ENCODE measurements at places on chromosomes 12 and 14.

- DNase-seq = no peak
- peak overlapping the region; percentile 8 for H3K4me3 ChIP-seq
- no peaks in the 10 kb centered on the region for H3K27me3 ChIP-seq
Observed at GRCh38 chr12:110269622-110270124, 11.4 kb upstream of the ATP2A2 start.

DNA sequence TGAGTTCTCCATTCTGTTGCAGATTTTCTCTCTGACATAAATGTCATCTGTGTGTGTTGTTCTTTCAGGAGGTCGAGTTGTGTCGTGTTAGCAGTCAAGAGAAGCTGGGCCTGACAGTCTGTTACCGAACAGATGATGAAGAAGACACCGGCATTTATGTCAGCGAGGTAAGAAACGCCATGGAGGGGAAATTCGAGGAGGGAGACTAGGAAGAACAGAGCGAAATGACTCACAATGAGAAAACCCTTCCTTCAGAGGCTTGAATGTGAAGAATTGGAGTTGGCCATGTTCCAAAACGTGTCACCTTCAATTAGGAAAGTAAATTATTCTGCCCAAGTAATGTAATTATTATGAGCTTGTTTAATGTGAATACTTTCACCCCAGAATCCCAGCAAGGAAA lies 364.5 kb downstream of the PDZRN4 start:
- DNase-seq = no peak
- no peak overlapping the region for H3K4me3 ChIP-seq
- H3K36me3 ChIP-seq = no peaks in the 10 kb centered on the region
- no peak overlapping the region for H3K27ac ChIP-seq
- no peaks in the 10 kb centered on the region for H3K27me3 ChIP-seq
- H3K4me1 ChIP-seq = no peaks in the 10 kb centered on the region

GRCh38 chr14:38790916-38791315 lies 312.1 kb downstream of the SEC23A start:
- DNase-seq = no peak
- H3K4me3 ChIP-seq = no peak overlapping the region
- H3K27me3 ChIP-seq = no peaks in the 10 kb centered on the region
- no peaks in the 10 kb centered on the region for H3K36me3 ChIP-seq
- H3K4me1 ChIP-seq = peaks cover 7% of the 10 kb centered on the region

DNA sequence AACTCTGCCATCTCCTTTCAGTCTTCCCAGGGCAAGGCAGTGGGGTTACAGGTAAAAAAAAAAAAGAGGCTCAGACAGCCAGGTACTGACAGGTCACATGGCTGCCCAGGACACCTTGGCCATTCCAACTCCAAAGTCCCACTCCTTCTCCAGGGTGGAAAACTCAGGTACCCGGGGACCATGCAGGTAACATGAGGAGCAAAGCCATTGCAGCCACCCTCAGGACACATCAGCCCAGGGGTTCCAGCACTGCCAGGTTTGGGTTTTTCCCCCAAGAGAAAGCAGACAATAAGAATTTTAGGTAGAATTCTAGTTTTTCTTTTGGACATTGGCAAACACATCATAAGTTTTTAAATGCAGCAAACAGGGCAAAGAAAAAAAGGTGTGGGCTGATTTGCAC lies 15.3 kb downstream of the FAM222A start:
- DNase-seq = no peak
- no peaks in the 10 kb centered on the region for H3K36me3 ChIP-seq
- no peak overlapping the region for H3K4me3 ChIP-seq
- H3K27ac ChIP-seq = no peak overlapping the region
- H3K27me3 ChIP-seq = no peaks in the 10 kb centered on the region

DNA sequence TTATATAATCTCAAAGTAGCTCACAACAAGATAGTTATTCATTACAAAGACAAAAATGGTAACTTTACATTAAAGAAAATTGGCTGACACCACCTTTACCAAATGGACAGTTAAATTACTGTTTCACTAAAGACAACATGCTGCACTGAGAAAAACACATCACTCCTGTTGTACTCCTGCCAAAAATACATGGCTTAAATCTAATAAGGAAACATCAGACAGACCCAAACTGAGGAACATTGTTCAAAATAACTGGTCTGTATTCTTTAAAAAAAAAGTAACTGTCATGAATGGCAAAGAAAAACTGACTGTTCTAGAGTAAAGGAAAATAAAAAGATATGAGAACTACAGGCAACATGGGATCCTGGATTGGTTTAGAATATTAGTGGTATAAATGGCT lies 151.3 kb upstream of the DCN start:
- H3K27ac ChIP-seq = no peak overlapping the region
- H3K4me1 ChIP-seq = no peaks in the 10 kb centered on the region

DNA sequence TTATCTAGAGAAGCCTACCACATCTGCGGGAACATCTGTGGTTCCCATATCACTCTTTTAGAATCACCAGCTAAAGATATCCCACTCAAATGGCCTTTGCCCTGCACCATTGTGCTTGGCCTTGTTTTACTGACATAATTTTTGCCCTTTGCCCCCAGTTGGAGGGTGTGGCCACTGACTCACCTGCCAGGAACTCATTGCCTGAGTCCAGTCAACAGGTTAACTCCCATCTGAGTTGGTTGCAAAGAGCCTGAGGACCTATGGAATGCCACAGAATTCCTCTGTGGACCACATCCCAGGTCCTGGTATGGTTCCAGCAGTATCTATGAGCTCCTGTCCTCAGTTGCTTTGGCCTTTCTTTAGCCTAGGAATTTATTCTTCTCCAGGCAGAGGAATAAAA lies 55.7 kb upstream of the PTGR2 start:
- H3K4me1 ChIP-seq = no peaks in the 10 kb centered on the region
- H3K27ac ChIP-seq = no peak overlapping the region
- no peaks in the 10 kb centered on the region for H3K36me3 ChIP-seq

- H3K4me3 ChIP-seq = no peak overlapping the region
- no peak overlapping the region for H3K27ac ChIP-seq
- H3K27me3 ChIP-seq = no peaks in the 10 kb centered on the region
Observed at GRCh38 chr12:12460935-12461922, 101.4 kb downstream of the DUSP16 start.

DNA sequence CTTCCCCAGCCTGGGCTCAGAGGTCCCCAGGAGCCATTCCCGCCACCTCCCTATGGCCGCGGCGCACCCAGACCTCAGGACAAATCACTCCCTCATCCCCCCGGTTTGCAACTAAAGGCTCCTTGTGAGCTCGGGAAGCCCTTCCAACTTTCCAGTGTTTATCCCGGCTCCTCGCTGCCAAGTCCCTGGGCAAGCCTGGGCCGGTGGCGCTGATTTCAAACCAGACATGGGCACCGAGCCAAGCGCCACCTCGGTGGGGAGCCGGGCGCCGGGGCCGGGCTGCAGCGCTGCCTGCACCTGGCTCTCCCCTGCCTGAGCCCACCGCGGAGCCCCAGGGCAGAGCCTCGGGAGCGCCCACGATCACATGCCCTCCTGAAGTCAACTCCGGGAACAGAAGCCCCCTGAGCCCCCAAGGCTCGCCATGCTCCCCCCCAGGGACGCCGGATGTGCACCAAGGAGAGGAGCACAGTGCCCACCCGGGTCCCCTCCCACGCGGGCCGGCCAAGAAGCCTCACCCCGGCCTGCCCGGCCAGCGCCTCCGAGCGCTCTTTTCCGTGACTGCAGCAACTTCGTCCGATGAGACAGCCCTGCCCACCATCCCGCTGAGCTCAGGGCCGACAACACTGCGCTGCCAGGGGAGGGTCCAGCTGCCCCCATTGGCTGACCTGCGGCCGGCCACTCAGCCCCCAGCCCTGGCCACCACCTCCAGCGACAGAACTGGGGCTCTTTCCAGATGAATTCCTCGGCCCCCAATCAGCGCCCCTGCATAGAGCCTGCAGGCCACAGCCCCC lies 50.0 kb downstream of the NCOR2 start:
- no peak overlapping the region for H3K4me3 ChIP-seq
- H3K27ac ChIP-seq = peak overlapping the region; percentile 54
- H3K27me3 ChIP-seq = no peaks in the 10 kb centered on the region
- peaks cover 9% of the 10 kb centered on the region for H3K36me3 ChIP-seq

GRCh38 chr12:54605138-54605970 lies 16.9 kb upstream of the PPP1R1A start:
- H3K4me1 ChIP-seq = no peaks in the 10 kb centered on the region
- DNase-seq = no peak
- H3K4me3 ChIP-seq = no peak overlapping the region
- H3K27ac ChIP-seq = no peak overlapping the region

GRCh38 chr14:88209273-88209672 lies 113.8 kb downstream of the KCNK10 start:
- H3K4me1 ChIP-seq = no peaks in the 10 kb centered on the region
- H3K4me3 ChIP-seq = no peak overlapping the region
- no peak for DNase-seq
- H3K27me3 ChIP-seq = no peaks in the 10 kb centered on the region
- no peak overlapping the region for H3K27ac ChIP-seq
- H3K36me3 ChIP-seq = no peaks in the 10 kb centered on the region

DNA sequence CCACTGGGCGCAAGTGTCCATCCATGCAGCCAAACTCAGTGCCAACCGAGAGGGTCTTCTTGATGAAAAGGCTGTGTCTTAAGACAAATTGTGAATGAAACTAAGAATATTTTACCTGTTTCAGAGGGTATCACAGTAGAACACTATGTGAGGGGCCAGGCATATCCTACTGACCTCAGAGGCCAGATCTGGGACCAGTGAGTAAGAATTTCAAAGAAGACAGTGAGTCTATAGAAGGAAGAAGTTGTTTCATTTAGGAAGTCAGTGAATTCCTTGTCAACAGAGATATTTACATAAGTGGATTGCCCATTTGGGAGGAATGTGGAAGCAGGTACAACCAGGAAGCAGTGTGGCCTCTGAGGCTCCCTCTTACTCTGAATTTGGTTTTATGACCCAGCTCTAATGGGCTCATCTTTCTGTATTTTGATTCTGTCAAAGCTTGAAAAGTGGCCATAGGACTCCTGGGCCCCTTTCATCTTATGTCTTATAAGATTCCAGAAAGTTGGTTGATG lies 137.4 kb downstream of the ZNF664 start:
- no peak for DNase-seq
- peaks cover 11% of the 10 kb centered on the region for H3K4me1 ChIP-seq
- no peak overlapping the region for H3K4me3 ChIP-seq
- no peaks in the 10 kb centered on the region for H3K36me3 ChIP-seq

DNA sequence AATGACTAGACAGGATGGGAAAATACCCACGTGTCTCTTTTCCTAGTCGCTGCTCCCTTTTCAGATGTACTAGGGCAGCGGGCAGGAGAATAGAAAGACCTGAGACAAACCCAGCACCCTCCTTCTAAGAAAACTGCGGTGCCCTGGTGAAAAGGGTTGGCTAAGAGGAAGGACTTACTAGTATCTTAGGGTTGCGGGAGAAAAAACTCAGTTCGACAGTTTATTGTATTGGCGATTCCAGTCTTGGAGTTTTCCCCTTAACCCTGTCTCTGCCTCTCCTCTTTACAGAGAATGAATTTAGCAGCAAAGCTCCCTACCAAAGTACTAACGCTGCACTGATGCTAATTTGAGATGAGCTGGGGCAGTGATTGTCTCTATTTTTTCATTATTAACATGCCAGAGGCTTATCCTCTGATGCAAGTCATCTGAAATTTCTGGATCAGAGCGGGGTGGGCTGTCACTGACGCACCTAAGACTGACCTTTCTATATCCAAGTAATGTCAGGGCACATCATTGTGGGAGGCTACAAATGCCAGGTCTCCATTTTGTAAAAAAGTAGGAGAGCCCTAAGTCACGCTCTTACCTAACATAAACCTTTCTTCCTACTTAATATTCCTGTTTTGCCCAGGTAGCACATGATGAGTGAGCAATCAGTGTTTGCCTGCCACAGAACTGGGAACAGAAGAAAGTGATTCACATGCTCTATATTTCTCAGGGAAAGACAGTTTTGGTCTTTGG lies 916 bp upstream of the PAWR start:
- no peaks in the 10 kb centered on the region for H3K36me3 ChIP-seq
- H3K27ac ChIP-seq = peak overlapping the region; percentile 69
- H3K4me1 ChIP-seq = peaks cover 6% of the 10 kb centered on the region
- peak overlapping the region; percentile 61 for H3K4me3 ChIP-seq

DNA sequence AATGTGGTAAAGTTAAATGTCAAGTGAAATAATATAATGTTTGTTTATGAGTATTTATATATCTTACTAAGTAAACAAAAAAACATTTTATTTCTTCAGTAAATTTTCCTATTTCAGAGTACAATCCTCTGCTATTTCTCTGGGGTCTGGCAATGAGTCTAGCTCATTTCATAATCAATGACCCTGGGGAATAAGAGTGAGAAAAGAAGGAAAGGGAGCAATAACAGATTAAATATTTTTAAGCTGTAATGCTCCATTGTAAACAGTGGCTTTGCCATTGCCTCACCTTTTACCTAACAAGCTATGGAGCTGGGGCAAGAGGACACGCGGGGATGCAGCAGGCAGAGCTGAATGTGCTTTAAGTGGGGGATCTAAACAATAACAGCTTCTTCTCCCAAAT lies 1071.9 kb downstream of the FLRT2 start:
- H3K27me3 ChIP-seq = no peaks in the 10 kb centered on the region
- H3K27ac ChIP-seq = no peak overlapping the region
- no peak overlapping the region for H3K4me3 ChIP-seq
- H3K36me3 ChIP-seq = no peaks in the 10 kb centered on the region
- no peaks in the 10 kb centered on the region for H3K4me1 ChIP-seq
- DNase-seq = no peak

GRCh38 chr12:84561351-84561750 lies 351.2 kb downstream of the SLC6A15 start:
- no peaks in the 10 kb centered on the region for H3K36me3 ChIP-seq
- no peak for DNase-seq
- no peaks in the 10 kb centered on the region for H3K4me1 ChIP-seq

- no peak for DNase-seq
- H3K27me3 ChIP-seq = no peaks in the 10 kb centered on the region
- peaks cover 38% of the 10 kb centered on the region for H3K4me1 ChIP-seq
- no peak overlapping the region for H3K4me3 ChIP-seq
- H3K36me3 ChIP-seq = no peaks in the 10 kb centered on the region
Observed at GRCh38 chr14:76918256-76918781, 92.1 kb downstream of the LRRC74A start.

GRCh38 chr12:94260717-94261116 lies 112.3 kb downstream of the PLXNC1 start:
- peaks cover 30% of the 10 kb centered on the region for H3K4me1 ChIP-seq
- peak overlapping the region; percentile 52 for H3K27ac ChIP-seq
- DNase-seq = no peak
- peaks cover 3% of the 10 kb centered on the region for H3K27me3 ChIP-seq
- H3K4me3 ChIP-seq = no peak overlapping the region

DNA sequence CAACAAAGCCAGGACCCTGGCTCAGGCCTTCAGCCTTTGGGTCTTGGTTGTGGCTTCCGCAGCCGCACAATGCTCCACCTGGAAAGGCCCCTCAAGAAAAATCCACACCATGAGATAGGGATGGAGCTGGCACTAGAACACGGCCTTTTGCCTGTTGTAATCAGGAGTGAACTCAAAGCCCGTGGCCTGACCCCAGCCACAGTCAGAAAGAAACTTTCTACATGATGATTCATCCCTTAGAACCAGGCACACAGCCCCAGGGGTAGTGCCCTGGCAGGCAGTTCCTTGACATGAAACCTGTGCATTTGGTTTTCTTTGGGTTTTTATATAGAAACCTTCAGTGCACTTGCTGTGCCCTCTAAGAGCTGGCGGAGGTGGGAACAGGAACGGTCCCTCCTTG lies 5.1 kb downstream of the CLMN start:
- no peak overlapping the region for H3K4me3 ChIP-seq
- peaks cover 11% of the 10 kb centered on the region for H3K27me3 ChIP-seq
- H3K4me1 ChIP-seq = no peaks in the 10 kb centered on the region
- H3K27ac ChIP-seq = no peak overlapping the region
- no peaks in the 10 kb centered on the region for H3K36me3 ChIP-seq
- DNase-seq = no peak

- H3K36me3 ChIP-seq = no peaks in the 10 kb centered on the region
- DNase-seq = peak; percentile 10
- no peak overlapping the region for H3K27ac ChIP-seq
- no peak overlapping the region for H3K4me3 ChIP-seq
- H3K27me3 ChIP-seq = no peaks in the 10 kb centered on the region
- peaks cover 18% of the 10 kb centered on the region for H3K4me1 ChIP-seq
Observed at GRCh38 chr12:39393890-39394289, 49.0 kb downstream of the KIF21A start.

All from H1 (cell line).